ENCODE measurements at places on chromosomes 12 and 14.

DNA sequence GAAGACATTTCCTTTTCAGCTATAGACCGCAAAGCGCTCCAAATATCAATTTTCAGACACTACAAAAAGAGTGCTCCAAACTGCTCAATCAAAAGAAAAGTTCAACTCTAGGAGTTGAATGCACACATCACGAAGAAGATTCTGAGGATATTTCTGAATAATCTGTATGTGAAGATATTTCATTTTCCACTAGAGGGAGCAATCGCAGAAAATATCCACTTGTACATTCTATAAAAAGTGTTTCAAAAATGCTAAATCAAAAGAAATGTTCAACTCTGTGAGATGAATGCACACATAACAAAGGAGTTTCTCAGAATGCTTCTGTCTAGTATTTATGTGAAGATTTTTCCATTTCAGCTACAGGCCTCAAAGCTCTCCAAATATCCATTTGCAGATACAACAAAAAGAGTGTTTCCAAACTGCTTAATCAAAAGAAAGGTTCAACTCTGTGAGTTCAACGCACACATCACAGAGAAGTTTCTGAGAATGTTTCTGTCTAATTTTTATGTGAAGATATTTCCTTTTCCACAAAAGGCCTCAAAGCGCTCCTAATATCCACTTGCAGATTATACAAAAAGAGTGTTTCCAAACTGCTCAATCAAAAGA lies 643.8 kb upstream of the ALG10B start:
- no peak for DNase-seq

DNA sequence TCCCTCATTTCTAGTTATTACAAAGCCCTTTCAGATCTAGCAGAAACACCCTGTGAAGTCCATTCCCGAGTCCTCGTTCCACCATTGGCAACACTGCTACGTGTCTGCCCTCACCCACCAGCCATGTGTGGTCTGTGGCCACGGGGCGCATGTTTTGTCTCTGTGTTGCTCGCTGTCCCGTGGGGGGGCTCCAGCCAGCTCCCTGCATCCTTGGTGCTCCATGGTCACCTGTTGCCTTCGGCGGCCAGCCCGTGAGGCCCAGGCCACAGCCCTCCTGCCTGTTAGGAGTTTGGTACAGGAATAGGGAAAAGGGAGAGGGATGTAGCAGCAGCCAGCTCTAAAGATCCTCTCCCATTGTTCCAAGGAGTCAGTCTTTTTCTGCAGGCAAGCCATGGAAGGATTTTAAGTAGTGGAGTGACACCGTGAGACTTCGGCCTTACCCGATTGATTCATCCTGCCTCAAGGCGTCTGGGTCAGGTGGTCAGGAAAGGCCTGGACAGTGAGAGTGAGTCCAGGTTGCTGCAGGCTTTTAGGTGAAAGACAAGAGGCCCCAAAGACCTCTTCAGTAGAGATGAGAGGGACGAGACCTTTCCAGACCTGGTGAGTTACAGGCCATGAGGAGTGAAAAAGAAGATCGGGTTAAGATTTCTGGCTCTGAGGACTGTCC lies 30.3 kb downstream of the TPCN1 start:
- DNase-seq, result no peak

DNA sequence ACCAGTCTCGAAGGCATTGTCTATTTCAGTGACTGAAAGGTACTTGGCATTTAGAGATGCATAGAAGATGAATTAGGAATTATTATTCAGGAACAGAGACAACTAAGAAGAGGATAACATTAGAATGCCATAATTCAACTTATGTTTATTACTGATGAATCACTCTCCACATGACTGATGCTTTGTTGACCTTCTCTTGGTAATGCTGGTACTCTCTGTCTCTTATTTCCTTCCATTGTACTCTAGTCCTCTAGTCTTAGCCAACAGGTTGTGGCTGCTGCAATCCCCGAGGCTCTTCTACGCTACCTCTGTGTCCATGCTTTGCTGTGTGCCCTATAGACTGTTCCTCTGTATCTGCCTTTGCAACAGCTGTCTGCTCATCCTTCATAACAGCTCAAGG lies 652.9 kb downstream of the NRXN3 start:
- no peak for DNase-seq

DNA sequence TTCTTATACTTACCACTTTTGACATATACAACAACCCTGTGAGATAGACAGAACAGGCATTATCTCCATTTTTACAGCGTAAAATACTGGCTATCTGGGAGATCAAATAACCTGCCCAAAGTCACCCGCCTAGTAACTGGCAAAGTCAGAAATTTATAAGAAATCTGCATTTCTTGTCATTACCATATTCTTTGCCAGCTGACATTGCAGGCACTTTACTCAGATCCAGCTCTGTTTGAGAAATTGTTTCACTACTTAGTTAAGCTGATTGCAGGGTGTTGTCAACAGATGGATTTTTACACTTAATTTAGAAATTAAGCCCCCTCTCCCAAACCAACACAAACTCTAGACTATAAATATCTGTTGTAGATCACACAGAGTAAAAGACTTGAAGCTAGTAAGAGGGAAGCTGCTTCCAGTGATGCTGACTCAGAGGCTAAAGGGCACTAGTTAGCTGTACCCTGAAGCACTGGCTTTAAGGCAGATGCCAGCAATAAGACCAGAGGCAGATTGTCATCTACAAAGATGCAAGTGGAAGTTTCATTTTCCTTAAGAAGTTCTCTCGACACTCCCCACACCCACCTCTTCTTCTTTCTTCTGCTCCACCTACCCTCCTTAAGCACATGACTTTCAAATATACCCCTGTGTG lies 153.1 kb downstream of the ANO6 start:
- no peak for DNase-seq

- DNase-seq, result no peak
Measured at GRCh38 chr14:50573862-50574261, 13.9 kb downstream of the ATL1 start.

- no peak for DNase-seq
Measured at GRCh38 chr12:120225852-120226640, 25.1 kb upstream of the RPLP0 start.

DNA sequence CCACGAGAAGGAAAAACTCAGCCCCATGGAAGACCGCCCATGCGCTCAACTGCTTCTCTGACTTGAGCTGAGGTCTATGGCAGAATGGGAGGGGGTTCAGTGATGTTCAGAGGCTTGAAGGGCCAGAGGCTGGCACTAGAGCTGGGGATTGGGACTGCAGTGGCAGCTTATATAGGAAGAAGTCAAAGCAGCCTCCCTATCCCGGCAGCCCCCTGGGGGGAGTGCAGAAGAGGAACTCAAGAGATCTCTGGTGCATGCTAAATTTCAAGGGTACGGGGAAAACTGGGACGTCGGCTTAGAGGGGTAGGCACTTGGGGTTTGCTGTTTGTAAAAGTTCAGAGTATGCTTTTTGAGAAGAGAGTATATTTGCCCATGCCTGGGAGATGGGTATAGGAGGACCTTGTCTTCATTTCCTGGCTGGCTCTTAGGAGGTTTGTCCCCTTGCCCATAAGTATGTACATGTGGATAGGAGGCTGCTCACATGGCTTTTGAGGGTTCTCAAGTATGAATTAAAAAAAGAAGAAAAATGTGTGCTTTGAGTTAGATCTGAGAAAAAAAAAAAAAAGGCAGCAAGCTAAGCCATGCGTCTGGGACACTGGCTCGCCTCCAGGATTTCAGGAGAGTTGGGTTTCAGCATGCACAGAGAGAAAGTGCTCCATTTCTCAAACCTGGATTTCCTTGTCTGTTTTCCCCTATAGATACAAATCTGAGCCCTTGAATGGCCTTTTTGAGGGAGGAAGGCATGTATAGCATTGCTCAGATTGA lies 3.2 kb upstream of the MEG3 start:
- DNase-seq, result no peak

DNA sequence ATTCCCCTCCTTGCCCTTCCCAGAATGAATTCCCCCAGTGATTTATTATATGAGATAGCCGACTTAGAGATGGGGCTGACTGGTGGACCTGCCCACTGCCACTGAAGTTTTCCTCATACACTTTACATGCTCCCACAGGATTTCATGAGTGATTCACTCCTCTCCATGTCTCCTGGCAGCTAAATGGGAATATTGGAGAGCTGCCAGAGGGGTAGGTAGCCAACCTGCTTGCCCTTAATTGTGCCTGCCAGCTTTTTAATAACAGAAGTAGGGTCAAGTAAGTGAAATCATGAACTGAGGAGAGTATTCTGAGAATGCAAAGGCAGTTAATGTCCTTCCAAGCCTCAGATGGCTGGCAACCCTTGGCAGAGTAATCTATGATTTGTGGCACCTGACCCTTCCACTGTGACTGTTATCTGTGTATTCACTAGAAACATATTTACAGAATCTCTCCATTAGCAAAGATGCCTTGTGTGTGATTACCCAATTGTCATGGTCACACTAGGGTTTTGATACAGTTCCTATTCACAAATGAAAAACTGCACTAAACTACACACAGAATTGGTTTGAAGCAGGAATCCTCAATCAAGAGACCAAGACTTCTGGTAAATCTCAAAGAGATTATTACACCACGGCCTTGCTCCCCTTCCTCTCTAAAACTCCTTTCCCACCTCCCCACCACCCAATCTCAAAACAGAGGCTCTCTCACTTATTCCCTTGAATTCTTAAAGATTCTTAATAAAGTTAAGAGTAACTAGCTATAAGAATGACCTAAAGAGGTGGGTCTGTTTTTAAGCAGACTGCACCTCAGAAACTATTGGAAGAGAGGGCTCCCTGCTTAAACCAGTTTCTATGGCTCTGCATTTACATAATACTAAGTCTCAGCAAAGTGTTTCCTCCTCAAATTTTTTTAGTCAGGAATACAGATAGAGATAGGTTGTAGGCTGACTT lies 17.2 kb downstream of the NKX2-1 start:
- DNase-seq, result no peak

- DNase-seq, result no peak
Measured at GRCh38 chr14:22650046-22650739, 6.0 kb upstream of the OR6J1 start.

DNA sequence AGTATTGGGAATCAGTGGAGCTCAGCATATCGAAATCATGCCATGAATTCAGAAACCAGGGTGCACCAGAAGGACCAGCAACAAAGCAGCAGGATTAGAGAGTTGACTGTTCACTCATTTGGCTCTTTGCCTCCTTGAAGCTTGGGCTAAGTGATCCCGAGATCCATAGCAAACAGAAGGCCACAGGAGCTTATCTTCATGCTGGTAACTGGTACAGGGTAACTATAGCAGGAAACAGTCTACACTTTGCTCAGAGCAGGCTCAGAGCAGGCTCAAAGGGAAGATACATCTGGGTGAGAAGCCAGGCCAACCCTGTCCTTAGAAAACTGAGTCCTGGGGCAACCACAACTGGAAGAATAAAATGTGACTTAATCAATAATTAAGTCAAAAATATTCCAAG lies 111.1 kb downstream of the GRIN2B start:
- no peak for DNase-seq

- no peak for DNase-seq
Measured at GRCh38 chr14:57712102-57712501, 153.8 kb downstream of the SLC35F4 start.

DNA sequence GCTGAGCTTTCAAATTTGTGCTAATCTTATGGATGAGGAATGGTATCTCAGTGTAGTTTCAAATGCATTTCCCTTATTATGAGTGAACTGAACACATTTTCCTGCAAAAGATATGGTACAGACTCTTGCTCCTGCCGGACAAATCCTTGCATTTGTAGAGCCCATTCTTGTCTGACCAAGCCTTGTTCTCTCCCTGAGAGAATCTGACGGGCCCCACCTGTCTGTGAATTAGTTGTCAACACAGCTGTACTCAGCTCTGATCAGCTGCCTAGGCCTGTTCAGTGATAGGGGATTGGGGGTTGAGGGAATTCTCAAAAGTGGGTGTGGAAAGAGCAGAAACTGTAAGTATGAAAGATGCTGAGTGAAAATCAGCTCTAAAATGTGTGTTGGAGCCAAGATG lies 42.8 kb upstream of the SCN8A start:
- no peak for DNase-seq

- DNase-seq, result no peak
Measured at GRCh38 chr14:104399432-104400155, 180.0 kb upstream of the C14orf180 start.

DNA sequence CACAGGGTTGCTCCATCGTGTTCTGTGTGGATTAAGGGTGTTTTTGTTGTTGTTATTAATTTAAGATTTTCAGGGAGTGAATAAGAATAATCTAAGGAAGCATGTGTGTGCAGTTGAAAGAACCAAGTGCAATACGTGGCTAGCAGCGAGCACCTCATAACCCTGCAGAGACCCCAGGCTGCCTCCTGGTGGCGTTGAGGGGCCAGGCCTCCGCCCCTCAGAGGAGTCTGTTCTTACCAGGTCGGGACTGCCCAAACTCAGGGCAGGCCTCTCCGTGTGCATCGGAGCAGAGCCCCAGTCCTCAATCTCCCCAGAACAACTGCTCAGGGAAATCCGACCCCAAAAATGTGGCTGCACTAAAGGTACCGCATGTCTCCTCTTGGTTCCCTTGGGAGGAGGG lies 36.8 kb downstream of the IL31 start:
- DNase-seq, result no peak

- DNase-seq, result no peak
Measured at GRCh38 chr14:102262929-102263462, 42.0 kb downstream of the MOK start.

DNA sequence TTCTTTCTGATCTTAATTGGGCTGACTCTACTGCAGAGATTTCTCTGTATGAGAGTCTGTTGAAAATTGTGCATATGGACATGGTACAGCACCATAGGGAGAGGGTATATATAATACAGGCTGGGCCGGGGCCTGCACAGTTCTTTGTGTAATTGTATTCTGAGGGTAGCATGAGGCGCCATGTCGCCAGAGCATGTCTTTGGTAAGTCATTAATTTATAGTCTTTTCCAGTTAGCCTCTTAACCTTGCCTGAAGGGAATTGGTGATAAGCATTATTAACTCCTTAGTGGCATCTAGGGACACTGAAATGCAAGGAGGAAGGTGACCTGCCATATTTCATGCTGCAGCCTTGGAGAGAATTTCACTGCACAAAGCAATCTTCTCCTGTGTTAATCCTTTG lies 569.9 kb downstream of the TMTC2 start:
- no peak for DNase-seq

GRCh38 chr12:6442836-6443235 lies 1.9 kb upstream of the CD27 start:
- no peak for DNase-seq

DNA sequence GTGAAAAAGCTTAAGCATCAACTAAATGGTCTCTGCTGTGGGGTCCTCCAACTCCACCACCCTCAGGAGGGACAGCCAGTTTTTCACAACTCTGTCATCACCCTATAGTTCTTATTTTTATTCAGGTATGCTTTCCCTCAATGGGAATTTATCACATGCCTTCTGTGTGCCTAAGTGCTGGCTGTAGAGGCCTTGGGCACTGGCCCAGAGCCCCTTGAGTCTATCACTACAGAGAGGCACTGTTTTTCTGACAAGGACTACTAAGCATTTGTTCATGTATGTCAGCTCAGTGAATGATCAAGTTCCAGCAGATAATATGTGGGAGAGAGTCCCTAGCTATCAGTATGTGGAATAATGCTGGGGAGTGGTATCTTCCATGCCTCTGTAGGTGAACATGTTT lies 463.9 kb downstream of the NPAS3 start:
- DNase-seq, result no peak

GRCh38 chr12:118060301-118061010 lies 523 bp downstream of the WSB2 start:
- no peak for DNase-seq

GRCh38 chr12:119682639-119683252 lies 14.8 kb downstream of the PRKAB1 start:
- DNase-seq, result no peak
